ENCODE measurements at places on chromosomes 3 and 15. TPM values are rescaled to one million over a fixed set of nuclear protein-coding genes. Genes with fewer than 3 reads are reported as not detected.

GRCh38 chr3:48422681-48423080, 7.2 kb downstream of the PLXNB1 start:
- DNase-seq = no peak

DNA sequence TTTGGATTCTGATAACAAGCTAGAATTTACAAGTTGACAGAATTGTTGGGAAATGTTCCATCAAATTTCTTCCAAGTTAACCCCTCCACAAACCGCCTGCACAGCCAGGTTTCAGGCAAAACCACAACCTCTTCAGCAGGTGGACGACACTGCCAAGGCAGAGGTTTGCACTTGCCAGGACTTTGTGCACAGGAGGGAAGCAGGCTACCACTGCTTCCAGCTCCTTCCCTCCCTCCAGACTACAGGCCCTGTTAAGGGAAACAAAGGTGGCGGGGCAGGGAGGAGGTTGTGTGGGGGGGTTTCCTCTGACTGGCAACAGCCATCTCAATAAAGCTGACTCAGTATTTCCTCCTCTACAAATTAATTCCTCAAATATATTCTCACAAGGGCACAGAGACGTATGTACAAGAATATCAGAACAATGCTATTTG, 42.2 kb downstream of the TBC1D2B start:
- DNase-seq = peak; percentile 26

DNA sequence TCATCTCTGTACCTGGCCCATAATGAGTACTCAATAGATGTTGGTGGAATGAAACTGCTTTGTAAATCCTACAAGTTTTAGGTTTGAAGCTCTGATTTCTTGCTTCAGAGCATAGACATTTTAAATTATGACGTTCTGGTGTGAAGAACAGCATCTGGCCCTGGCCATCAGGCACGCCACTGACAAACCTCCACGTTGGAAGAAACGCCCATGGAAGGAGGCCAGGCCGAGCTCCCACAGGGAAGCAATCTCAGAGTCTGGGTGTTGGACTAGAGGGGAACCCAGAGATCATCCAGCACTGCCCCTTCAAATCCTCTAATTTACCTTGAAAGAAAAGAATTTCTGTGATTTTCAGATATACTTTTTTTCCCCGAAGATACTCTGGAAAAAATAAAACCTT, 328.1 kb upstream of the RGMA start:
- DNase-seq = no peak

DNA sequence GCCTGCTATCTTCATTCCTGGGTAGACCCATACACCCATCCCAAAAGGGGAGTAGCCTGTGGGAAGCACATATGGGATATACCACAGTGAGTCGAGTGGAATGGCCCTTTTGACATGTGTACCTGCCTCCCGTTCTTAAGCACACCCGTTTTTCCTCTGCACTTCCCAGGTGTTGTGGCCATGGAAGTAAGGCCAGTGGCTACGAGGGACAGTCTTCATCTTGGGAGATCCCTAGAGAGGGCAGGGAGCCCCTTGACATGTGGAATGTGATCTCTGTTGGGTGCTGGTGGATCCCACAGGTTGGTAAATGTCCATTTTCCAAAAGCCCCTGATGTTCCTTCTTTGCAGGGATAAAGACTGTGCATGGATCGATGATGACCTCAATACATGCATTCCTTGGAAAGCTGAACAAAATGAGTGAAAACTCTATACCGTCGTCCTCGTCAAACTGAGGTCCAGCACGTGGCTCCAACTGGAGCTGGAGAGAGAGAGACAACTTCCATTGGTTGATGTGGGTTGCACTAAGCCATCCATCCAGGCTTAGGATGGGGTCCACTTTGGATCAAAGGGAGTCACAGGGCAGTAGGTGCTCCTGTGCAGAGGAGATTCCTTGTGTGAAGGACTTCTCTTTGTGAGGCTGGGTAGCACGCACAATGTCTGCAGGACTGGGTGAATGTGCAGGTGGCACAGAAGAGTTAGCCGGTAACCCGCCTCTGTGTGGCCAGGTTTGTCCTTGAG, 136.8 kb downstream of the SNRPN start:
- no peak for DNase-seq

DNA sequence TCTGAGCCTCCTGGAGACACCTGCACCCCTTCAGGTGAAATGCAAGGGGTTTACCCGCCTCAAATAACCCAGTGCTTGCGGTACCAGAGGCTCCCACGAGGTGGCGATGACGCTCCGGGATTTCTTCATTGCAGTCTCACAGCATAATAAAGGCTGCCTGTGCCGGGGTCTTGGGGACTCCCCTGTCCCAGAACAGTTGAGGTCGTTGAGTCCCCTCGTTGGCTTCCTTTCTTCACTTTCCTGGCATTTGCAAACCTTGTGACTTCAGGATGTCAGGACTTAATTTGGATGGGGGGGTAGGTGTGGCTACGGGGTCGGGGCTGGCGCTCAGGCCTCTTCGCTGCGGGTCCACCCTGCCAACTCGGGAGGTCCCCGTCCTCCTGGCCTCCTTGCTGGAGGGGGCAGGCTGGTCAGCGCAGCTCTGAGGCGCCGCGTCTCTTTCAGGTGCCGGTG, 1.3 kb downstream of the GNAT1 start:
- DNase-seq = peak; percentile 61

- DNase-seq = peak; percentile 65
Observed at GRCh38 chr15:68149059-68149458, 56.1 kb downstream of the CALML4 start.

DNA sequence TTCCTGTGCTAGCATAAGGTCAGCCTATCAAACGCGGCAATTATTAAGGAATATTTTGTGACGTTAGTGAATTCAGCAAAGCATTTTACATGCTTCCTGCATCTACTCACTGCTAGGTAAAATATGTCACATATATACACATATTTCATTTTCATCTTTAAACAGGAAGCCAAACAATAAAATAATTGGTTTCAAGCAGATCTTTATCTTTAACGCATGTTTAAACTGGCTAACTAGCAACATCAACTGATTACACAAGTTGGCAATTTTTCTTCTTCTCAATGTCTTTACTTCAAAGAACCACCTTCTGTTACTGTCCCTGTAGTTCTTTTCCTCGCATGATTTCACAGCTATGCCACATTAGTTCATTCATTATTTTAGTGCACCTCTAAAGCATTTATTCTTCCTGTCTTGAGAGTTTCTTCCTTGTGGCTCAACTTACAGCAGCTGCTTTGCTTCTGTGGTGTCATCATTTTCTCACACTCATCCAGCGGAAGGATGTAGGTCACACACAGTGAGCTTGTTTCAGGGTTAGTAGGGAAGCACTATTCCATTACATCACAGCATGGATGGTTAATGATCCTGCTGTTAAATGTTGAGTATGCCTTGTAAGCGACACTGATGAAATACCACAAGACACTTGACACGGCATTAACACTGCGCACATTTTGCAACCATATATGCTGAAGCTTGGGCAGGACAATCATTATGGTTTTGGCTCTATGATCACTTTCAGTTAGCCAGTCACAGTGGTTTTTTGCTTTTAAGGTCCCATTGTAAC, 2.3 kb upstream of the BCHE start:
- no peak for DNase-seq

DNA sequence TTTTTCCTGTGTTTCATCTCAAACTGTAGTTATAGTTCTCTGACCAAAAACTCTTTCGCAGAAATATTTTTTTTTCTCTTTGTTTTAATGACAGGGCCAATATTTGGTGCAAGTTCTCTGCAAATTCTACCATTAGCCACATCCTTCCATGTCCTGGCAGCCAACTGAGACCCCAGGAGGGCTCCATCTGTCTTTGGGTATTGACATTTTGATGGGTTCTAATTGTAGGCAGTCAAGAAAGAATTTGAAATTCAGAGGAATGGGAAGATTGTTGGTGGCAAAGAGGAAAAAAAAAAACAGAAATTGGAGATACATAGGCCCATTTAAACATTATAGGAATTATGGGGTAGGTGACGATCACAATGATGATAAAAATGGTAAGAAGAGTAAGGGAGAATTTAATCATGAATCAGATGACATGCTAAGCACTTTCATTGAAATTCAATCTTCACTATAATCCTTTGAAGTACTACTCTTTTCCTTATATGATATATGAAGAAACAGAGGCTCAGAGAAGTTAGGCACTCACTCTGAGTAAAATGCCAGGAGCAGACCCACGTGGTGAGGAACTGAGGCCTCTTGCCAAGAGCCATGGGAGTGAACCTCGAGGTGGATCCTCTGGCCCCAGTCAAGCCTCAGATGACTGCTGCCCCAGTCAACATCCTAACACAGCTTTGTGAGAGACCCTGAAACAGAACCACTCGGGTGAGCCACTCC, 151.4 kb downstream of the PDZRN3 start:
- DNase-seq = no peak

- no peak for DNase-seq
Observed at GRCh38 chr3:44495636-44496415, 18.4 kb upstream of the ZNF445 start.

Gene ZNF860
- 1.2 TPM for total RNA-seq

Data from fibroblast of the aortic adventitia (primary cell).